Activated CD4-positive, alpha-beta memory T cell treated with anti-CD3 and anti-CD28 coated beads, Interleukin-2, amount 10 ng/mL, durations not matched to agents 7 days and 5 days (primary cell): ENCODE measurements at places on chromosomes 12 and 14.

DNA sequence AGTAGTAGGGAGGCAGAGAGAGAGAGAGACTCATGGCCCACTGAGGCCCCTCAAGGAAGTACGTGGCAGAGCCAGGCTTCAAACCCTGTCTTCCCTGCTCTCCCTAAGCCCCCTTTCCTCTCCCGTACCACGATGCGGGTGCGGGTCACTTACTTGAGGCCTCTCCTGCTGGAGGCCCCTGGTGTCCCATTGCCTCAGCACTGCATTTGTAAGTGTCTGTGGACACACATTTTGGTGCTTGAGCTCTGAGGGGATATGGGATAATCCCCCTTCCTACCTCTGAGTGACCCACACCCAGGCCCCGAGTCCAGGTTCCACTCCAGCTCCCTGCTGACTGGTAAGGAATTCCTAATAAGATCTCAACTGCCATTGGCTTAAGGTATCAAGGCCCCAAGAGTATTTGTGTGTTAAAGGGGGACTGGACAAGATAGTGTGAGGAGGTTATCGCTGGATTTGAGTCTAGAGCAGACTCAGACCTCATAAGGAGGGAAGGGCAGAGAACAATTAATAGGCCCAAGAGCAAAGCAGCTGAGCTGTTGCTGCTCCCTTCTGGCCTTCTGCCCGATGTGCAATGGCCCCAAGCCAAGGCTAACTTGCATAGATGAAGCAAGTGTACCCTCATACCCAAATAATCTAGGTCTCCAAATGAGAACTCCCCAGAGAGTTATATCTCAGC is 71.9 kb downstream of the CRACR2A start:
- H3K27me3 ChIP-seq = no peaks in the 10 kb centered on the region
- DNase-seq = no peak
- H3K4me3 ChIP-seq = no peak overlapping the region
- H3K27ac ChIP-seq = no peak overlapping the region
- H3K36me3 ChIP-seq = peaks cover 21% of the 10 kb centered on the region

GRCh38 chr12:19800884-19801283 is 361.6 kb downstream of the AEBP2 start:
- H3K27ac ChIP-seq = no peak overlapping the region
- no peaks in the 10 kb centered on the region for H3K36me3 ChIP-seq
- H3K4me3 ChIP-seq = no peak overlapping the region
- no peaks in the 10 kb centered on the region for H3K27me3 ChIP-seq

GRCh38 chr12:107718606-107719005 is 33.0 kb downstream of the PWP1 start:
- H3K4me1 ChIP-seq = no peaks in the 10 kb centered on the region
- peaks cover 35% of the 10 kb centered on the region for H3K36me3 ChIP-seq
- no peaks in the 10 kb centered on the region for H3K27me3 ChIP-seq
- no peak for DNase-seq

DNA sequence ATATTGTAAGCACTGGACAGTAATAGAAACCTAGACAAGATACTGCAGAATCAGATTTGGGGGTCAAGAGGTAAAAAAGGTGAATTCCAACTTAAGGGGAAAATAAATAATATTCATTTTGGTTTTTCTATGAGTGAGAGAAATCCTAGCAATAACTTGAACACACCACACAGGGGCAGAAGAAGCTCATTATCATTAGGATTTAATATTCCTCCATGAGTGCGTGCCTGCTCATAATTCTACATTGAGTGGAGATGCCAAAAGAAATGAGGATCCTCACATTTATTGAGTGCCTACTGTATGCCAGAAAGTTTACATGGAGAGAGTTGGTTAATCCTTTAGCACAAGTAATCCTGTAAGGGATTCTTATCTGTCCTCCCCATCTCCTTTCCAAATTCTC is 40.5 kb upstream of the C14orf132 start:
- peaks cover 30% of the 10 kb centered on the region for H3K27me3 ChIP-seq
- no peaks in the 10 kb centered on the region for H3K36me3 ChIP-seq
- H3K27ac ChIP-seq = no peak overlapping the region
- no peak for DNase-seq
- H3K4me1 ChIP-seq = no peaks in the 10 kb centered on the region

GRCh38 chr12:71243370-71243769 is 85.6 kb upstream of the TSPAN8 start:
- no peaks in the 10 kb centered on the region for H3K27me3 ChIP-seq
- H3K36me3 ChIP-seq = no peaks in the 10 kb centered on the region
- H3K4me3 ChIP-seq = no peak overlapping the region
- no peak overlapping the region for H3K27ac ChIP-seq
- DNase-seq = no peak
- H3K4me1 ChIP-seq = no peaks in the 10 kb centered on the region

GRCh38 chr12:76720068-76720467 is 43.8 kb upstream of the ZDHHC17 start:
- no peak overlapping the region for H3K27ac ChIP-seq
- no peaks in the 10 kb centered on the region for H3K36me3 ChIP-seq
- H3K4me3 ChIP-seq = no peak overlapping the region

- no peaks in the 10 kb centered on the region for H3K4me1 ChIP-seq
- H3K27me3 ChIP-seq = no peaks in the 10 kb centered on the region
- H3K27ac ChIP-seq = no peak overlapping the region
- H3K36me3 ChIP-seq = no peaks in the 10 kb centered on the region
Measured at GRCh38 chr12:16266085-16266484, 11.4 kb downstream of the SLC15A5 start.

DNA sequence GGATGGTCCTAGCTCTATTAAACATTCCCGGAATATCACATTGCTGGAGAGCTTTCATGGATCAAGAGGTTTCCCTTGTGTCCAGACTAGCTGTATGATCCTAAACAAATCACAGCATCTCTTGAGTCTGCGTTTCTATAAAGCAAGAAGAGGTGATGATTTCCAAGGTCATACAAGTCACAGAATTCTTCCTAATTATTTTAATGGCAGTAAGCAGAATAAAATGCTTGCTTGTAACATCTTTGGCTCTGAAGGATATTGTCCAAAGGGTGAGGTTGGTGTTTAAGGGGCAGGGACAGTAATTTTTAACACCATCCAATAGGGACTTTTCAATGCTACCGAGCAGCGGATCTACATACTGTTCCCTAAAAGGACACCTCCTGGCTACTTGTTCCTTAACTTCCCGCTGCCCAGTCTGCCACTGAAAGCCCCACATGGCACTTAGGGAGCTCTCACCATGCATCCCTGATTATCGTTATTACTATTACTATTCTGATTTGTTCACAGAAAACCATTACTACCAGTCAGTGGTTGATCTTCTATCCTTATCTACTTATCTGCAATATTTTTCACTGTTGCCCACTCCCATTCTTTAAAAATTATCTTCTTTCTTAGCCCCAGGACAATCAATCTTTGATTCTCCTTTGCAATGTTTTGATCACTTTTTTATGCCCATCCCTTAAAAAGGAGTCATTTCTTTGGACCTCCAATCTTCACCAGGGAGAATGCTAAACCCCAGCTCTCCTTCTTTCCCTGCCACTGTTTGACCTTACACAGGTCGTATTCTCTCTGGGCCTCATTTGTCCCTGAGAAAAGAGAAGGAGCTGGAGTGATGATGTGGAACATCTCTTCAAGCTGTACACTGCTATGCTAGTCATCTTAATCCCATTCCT is 4.0 kb upstream of the PCED1B start:
- DNase-seq = no peak
- peaks cover 6% of the 10 kb centered on the region for H3K36me3 ChIP-seq
- H3K4me1 ChIP-seq = peaks cover 29% of the 10 kb centered on the region
- H3K27me3 ChIP-seq = no peaks in the 10 kb centered on the region
- no peak overlapping the region for H3K4me3 ChIP-seq
- H3K27ac ChIP-seq = no peak overlapping the region

DNA sequence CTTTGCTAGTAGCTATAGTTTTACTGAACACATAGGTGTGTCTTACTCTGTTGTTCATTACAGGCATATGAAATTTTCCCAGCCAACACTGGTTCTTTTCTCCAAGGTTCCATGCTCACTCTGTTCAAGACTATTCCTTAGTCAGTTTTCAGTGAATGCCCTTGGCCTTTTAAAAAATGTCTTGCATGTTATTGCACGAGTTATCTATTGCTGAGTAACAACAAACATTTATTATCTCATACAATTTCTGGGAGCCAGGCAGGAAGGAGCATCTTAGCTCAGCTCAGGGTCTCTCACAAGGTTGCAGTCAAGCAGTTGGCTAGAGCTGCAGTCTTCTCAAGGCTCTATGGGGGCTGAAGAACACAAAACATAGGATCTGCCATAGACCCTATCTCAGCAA is 223.5 kb downstream of the BTG1 start:
- no peak for DNase-seq
- peaks cover 15% of the 10 kb centered on the region for H3K4me1 ChIP-seq
- no peaks in the 10 kb centered on the region for H3K27me3 ChIP-seq
- H3K4me3 ChIP-seq = no peak overlapping the region
- H3K27ac ChIP-seq = no peak overlapping the region
